ENCODE measurements at places on chromosomes 4 and X.
A peak's percentile ranks its signal among the peaks of the same experiment; 100 is the strongest.

- DNase-seq: no peak
These were observed 8.0 kb downstream of the ZNF827 start for GRCh38 chr4:145930592-145930991.

DNA sequence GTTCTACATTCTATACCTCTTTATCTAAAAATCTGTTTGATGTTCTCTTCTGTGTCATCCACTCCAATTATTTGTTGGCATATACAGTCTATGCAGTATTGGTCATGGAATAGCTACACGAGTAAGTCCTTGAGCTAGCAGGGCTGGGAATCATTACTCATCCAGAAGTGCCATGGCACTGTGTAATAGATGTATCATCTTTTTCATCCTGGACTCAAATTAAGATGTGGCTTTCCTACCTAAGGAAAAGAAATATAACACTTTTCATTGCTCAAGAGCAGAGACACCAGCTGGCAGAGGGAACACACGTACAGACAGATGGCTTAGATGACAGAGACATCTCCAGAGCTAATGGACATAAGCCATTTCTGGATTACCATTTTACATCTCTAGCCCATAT, 159.8 kb downstream of the FAM13A start:
- DNase-seq: no peak

DNA sequence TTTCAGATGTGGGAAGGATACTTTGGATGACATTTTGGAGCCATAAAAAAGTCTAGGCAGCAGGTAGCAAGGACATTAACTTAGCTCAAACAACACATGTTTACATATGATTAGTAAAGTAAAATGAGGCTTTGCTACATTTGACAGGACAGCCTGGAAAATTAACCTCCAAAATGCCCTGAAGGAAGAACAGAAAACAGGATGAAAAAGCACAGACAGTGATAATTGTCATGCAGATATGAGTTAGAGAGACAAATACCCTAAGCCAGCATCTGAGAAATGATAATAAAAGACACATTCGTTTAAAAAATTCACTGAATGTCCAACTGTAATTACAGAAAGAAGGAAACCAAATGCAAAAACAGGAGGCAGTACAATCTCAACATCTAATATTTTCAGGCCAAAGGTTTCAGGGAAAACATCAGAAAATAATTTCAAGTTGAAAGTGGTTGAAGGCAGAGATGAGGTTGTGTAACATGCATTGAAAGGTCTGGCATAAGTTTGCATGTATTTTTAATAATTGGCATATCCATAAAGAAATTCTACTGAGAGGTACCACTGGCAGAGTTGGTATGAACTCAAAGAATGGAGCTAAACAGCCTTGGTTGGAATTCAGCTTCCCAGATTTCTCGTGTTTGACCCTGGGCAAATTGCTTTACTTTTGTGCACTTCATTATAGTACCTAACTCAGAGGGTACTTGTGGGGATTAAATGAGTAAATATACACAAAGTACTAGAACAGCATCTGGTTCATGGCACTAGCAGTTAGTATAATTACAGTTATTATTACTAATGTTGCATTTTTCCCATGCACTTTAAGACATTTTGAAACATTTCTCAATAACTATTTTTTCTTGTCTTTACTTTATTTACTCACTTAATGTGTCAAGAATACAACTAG, 54.4 kb upstream of the MAP9 start:
- no peak for DNase-seq

GRCh38 chr4:122836941-122837340, 10.3 kb downstream of the FGF2 start:
- peak; percentile 51 for DNase-seq

- DNase-seq: no peak
These were observed 184.1 kb upstream of the HHIP start for GRCh38 chr4:144461906-144462305.

GRCh38 chr4:67550857-67551256, 5.6 kb upstream of the CENPC start:
- no peak for DNase-seq

- no peak for DNase-seq
These were observed 1.7 kb downstream of the TMEM185A start for GRCh38 chrX:149629730-149630387.

GRCh38 chrX:47078129-47079043, at the start of gene RGN:
Gene RGN, plus strand, starts transcription at chrX:47078443. Its CDS starts 2,702 bp downstream, at chrX:47081145.
- DNase-seq: no peak

DNA sequence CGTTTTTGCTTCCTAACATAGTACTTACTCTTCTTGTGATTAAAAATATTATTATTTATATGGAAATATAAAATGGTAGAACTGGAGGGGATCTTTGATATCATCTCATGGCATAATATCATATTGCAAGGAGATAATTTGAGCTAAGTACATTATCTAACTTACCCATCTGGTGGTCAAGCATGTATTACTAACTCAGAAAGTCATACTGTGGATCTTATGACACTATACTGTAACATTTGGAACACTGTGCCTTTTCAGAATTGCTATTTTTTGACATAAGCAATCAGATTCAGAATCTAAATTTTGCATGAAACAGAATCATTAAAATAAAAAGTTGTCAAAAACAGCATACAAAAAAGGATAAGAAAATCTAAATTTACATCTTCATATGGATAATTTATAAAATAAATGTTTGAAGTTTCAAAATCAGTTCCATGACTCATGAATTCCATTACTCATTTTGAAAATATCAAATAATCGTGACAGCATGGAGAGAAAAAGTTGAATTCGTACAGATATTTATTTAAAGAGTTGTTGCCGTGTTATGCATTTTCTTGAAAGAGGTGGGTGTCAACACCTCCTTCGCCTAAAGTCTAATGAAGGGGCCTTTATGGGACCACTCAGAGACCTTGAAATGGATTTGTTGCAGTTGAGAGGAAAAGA, 928.1 kb downstream of the PDHA2 start:
- no peak for DNase-seq

- no peak for DNase-seq
These were observed 877 bp upstream of the NKX1-1 start for GRCh38 chr4:1406981-1407656.
